Posterior vena cava (tissue), 2 donors: ENCODE measurements at places on chromosomes 7 and 10.

DNA sequence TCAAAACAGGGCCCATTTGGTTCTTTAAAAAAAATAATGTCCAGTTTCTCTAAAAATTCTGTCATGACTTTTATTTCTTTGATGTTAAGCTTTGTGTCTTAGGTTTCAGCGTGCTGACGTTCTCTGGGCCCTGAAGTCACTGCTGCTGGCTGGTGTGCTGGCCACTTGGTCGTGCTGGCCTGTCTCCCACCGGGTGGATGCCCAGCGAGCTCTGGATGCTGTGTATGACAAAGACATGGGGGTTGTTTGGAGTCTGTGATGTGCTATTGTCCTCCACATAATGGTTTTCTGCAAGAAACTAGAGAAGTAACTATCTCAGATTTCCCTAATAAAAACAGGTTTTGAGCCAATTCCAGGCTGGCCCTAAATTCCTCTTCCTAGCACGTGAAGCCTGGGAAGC lies 9.5 kb upstream of the IDI2 start:
- no peak for DNase-seq

DNA sequence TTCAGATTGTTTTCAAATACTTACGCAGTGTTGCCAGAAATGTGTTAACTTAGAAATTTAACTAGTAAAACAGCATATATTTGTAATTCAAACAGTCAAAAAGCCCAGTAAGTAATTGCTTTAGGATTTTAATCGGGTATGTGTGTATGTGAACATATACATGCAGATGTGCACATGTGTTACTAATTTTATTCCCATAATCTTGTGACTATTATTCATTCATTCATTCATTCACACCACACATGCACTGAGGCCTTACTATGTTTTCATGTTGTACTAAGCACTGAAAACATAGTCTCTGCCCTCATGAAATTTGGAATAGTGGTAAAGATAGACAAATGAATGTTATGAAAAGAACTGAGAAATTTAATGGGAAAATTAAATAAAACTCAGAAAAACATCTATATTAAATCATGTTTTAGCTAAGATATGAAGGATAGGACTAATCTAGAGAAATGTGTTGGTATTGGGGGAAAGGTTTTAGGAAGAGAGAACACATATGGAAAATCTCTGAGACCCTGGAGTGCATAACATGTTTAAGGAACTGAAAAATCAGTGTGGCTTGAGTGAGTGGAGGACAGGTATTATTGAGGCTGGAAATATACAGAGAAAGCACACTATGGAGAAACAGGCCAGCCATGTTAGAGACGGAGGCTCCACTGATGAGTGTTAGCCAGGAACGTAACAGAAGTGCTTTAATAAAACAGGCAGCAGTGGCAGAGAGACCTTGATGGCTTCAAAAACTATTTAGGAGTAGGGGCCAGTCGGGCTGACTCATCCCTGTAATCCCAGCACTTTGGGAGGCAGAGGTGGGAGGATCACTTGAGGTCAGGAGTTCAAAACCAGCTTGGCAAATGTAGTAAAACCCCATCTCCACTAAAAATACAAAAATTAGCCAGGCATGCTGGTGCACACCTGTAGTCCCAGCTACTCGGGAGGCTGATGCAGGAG lies 80.3 kb downstream of the HDAC9 start:
- peak; percentile 54 for DNase-seq

DNA sequence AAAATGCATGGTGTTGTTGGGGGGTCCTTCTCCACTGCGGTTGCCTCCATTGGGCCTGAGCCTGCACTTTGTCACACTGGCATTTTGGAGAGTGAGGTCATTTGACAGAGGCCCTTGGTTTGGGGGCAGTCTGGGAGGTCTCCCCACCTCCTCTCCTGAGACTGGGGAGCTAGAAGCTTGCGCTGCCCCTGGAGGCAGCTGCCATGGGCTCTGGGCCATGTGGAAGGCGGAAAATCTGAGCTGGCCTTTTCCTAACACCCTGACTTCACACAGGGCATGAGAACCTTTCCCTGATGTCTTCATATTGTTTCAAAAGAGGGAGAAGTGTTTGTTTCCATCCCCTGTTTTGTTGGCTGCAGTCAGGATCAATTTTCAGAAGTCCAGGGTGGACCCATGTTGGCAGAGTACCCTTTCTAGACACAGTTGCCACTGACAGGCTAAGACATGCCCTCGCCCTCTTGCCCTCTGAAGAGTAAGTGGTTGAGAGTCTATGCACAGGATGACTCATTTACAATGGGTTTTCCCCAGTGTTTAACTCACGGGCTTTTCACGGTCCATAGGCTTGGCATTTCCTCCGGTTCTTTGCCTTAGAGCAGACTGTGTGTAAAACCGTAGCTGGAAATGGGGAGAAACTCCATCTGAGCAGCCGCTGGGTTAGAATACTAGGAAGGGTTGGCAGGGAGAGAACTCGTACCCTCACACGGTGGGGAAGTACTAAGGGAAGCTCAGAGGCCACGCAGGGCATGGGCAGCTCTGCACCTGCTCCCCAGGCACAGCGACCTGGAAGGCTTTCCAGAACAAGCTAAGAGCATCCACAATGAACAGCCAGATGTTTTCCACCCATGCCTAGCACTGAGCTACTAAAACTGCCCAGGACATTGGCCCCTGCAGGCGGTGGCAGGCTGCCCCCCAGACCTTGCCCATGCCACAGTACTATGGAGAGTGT lies 655.0 kb downstream of the SDK1 start:
- no peak for DNase-seq

DNA sequence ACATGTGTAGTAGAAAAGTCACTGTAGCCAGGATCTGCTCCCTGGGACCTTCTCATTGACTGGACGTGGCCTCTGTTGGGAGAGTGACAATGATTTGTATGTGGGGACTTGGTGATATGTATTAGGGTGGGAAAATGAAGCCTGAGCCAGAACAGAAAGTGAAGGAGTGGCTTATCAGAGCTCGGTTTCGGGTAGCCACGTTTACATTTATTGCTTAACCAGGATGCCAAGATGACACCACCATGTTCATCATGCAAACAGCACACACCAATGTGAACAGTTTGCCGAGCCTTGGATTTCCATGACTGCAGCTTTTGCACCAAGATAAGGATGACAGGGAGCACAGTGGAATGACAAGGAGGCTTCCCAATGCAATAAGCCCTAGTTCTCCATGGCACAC lies 112.8 kb upstream of the STK17A start:
- no peak for DNase-seq

DNA sequence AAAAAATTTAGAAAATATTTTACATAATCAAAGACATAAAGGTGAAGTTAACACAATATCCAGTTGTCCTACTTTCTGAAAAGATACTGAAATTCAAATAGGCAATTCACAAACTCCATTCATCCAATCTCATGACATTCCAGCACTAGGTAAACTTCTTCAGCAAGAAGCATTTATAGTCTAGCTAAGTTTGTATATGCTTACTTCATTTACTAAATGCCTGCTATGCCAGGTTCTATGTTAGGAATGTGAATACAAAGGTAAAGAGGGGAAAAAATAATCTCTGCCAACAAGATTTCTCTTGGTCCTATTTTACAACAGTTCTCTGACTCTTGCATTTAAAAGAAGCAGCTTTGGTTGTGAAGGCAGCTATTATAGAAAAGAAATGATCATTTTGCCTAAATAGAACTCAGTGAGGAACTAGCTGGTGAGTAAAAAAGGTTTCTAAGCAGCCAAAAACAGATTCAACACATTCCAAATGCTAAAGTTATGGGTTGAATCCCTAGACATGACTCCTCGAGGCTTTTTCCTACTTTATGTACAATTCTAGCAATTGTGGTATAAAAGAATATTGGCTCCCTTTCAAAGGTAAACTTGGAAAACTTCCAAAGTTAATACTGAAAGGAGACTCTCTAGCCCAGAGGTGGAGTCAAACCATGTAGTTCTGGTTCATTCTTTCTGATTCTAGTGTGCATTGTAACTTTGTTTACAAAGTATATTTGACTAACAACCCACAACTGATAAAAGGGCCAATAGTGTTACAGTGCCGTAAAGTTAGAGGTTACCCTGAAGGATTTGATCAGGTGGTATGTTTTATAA lies 30.9 kb upstream of the KLHL7 start:
- DNase-seq: no peak
